ENCODE measurements at places on chromosomes 2 and 18. TPM values are rescaled to one million over a fixed set of nuclear protein-coding genes. Genes with fewer than 3 reads are reported as not detected.

PRKCE gene
- 2.3 TPM for polyA plus RNA-seq

LYPD6 gene
- polyA plus RNA-seq: not detected

- no peak for DNase-seq
Observed at GRCh38 chr2:102025016-102025501, 33.3 kb downstream of the IL1R2 start.

DNA sequence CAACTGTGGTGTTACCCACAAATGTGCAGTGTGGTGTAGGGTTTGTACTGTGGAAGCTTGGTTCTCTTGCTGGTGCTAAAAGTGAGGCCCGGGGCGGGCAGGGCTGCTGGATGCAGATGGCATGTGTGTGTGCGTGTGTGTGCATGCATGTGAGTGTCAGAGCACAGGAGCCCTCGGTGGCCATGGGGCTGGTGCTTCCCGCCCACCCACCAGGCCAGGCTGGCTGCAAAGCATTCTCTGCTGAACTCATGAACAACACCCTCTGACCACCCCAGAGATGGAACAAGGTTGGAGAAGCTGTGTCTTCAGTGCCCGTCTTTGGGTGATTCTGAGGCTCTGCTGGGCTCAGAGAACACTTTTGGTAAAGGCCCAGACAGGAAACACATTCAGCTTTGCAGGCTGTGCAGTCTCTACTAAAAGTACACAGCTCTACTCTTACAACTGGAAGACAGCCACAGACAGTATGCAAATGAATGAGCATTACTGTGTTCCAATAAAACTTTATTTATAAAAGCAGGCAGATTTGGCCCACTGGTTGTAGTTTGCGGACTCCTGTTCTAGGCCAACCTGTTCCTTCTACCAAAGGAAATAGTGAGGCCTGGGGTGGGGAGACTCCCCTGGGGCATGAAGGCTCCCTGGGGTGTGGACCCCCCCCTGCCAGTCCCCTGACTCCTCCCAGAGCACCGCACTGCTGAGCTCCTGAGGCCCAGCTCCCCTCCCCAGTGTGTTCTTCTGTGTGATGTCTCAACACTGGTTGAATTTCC, 225.3 kb upstream of the HDAC4 start:
- no peak for DNase-seq

DNA sequence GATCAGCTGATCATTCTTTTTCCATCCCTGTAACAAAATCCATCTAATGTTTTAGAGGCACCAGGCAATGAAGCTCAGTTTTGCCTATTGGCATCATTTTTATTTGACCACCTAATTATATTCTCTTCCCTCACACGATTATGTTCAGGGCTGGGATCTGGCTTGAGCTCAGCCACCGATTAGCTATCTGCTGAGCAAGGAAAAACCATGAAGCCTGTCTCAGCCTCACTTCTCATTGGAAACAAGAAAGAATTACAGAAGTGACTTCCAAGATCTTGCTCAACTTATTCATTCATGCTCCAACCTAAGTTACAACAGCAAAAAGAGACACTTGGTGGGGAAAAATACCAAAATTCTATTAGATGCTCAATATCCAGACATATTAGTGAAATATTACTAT, 139.0 kb upstream of the SH3BP4 start:
- DNase-seq: no peak

GRCh38 chr2:119134775-119135174, 23.8 kb downstream of the C1QL2 start:
- DNase-seq: no peak

GRCh38 chr2:69743847-69744264, 1.9 kb downstream of the ANXA4 start:
- DNase-seq: no peak

GRCh38 chr2:103784261-103784660, 1022.4 kb downstream of the TMEM182 start:
- no peak for DNase-seq

ADCYAP1 gene
- not detected for polyA plus RNA-seq

GRCh38 chr2:130332271-130333073, 10.2 kb upstream of the IMP4 start:
- peak; percentile 61 for DNase-seq

DNA sequence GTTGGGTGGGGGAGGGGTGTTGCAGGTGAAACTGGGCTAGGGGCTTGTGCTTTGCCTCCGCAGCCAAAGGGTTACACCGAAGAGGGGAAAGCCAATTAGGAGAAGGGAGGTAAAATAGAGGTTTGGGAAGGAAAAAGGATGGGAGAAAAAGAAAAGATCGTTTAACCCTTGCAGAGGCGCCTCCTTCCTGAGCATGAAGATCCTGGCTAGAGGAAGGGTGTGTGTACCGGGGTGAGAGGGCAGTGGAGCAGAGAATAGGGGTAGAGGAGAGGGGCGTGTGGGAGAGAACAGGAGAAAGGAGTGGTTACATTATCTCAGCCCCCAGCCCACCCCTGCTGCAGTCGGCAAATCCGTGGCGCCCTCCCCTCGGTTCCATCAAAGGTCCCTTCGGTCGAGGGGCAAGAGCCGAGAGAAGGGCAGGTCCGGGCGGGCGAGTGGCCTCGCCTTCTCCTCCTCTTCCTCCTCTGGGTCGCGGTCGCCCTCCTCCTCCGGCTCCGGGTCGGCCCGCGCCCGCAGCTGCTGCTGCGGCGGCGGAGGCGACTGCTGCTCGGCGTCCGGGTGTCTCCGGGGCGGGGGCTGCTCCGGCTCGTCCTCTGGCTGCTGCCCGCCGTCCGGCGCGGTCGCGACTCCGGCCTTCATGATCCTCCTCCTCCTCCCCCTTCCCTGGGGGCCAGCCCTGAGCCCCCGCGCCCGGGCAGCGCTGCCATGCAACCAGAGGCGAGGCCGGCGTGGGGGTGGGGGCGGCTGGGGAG, 1.1 kb downstream of the MARCHF4 start:
- DNase-seq: no peak

DNA sequence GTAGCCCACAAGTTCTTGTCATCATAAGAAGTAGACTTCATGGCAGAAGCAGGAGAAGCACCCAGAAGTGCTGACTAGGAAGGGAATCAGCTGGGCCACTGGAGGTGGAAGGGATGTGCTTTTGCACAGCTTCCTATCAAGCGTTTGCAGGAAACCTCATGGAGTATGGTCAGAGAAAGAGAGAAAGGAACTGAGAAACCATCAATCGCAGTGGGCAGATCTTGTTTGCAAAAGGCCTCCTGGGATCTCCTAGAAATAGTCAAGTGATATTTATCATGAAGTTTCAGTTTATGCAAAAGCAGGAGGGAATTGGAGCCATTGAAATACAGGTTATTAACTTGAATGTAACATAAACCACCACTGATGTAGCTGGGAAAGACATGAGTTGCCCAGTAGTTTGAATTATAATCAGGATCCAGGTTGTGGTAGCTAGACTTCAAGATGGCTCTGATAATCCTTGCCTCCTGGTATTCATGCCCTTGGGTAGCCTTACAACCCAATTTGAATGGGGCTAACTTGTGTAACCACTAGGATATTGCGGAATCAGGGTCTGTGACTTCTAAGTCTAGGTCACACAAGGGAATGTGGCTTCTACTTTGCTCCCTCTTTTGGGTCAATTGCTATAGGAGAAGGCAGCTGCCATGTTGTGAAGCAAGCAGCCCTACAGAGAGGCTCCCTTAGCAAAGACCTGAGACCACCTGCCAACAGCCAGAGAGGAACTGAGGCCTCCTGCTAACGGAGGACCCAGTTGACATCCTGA, 69.8 kb upstream of the TCF4 start:
- DNase-seq: no peak

- DNase-seq: no peak
Observed at GRCh38 chr2:26558271-26559043, 80.5 kb upstream of the OTOF start.

DNA sequence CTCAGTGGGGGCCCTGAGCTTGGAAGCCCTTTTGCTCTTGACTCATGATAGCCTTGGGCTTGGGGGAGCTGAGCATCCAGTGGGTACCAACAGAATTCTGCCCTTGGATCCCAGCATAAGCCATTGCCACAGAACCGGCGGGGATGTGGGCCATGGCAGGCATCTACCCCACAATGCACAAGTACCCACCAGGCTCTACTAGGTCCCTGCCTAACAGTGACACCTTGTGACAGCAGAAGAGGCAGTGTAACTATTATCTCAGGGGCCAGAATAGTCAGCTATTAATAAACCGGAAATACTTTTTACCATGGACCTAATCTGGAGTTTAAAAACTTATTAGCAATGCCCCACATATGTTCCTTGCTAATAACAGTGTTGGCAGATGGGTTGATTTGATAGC, 397.2 kb downstream of the TMEM182 start:
- DNase-seq: no peak

ABCB6 gene
- polyA plus RNA-seq: 0.66 TPM

DNA sequence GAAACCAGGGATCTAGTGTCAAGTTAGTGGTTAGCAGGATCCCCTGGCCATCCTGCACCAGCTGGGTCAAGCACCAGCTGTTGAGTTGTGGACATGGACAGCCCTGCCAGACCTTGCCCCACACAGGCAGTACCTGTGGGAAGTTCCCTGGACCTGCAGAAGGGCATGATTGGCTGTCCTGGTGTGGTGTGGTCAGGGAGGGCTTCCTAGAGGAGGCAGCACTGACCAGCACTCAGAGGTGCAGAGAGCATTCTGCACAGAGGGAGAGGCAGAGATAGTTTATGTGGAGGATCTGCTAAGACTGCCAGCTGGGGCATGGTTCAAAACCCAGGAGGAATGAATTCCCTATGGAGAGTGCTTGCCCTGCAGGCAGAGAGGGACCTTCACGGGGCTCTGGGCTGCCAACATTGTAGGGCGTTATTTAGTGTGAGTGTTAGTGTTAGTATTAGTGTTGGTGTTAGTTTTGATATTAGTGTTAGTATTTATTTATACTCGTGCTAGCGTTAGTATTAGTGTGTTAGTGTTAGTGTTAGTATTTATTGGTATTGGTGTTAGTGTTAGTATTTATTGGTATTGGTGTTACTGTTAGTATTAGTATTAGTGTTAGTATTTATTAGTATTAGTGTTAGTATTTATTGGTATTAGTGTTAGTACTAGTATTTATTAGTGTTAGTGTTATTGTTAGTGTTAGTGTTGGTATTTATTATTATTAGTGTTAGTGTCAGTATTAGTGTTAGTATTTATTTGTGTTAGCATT, 31.9 kb downstream of the TWIST2 start:
- no peak for DNase-seq

- no peak for DNase-seq
Observed at GRCh38 chr18:7000484-7001096, 117.0 kb downstream of the LAMA1 start.

CYP26B1 gene
- not detected for polyA plus RNA-seq
